ENCODE measurements at places on chromosomes 12 and 14.

GRCh38 chr14:61196792-61197191, 84.3 kb downstream of the TMEM30B start:
- DNase-seq = no peak

DNA sequence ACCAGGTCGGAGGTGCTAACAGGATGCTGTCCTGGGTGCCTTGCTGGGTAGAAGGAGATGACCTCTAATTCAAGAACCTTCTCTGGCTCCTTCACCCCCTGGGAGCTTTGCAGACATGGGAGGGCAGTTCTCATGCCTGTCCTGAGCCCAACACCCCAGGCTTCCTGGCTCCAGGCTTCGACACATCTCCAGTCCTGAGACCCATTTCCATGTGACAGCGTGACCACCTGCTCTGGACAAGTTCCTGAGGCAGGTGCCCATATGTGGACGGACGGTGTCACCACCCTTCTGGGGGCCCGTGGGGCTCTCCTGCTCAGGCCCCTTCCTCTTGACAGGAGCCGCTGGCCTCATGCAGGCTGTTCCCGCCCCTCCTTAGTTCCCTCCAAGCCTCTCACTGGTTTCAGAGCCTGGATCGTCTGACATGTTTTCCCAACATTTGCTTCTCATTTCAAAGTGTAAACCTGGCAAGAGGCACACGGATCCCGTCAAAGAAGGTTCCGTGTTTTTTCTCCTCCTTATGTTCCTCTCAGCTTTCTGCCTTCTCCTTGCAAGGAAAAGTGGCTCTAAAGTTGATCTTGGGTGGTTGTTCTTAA, 291.9 kb upstream of the RTL1 start:
- DNase-seq = no peak

DNA sequence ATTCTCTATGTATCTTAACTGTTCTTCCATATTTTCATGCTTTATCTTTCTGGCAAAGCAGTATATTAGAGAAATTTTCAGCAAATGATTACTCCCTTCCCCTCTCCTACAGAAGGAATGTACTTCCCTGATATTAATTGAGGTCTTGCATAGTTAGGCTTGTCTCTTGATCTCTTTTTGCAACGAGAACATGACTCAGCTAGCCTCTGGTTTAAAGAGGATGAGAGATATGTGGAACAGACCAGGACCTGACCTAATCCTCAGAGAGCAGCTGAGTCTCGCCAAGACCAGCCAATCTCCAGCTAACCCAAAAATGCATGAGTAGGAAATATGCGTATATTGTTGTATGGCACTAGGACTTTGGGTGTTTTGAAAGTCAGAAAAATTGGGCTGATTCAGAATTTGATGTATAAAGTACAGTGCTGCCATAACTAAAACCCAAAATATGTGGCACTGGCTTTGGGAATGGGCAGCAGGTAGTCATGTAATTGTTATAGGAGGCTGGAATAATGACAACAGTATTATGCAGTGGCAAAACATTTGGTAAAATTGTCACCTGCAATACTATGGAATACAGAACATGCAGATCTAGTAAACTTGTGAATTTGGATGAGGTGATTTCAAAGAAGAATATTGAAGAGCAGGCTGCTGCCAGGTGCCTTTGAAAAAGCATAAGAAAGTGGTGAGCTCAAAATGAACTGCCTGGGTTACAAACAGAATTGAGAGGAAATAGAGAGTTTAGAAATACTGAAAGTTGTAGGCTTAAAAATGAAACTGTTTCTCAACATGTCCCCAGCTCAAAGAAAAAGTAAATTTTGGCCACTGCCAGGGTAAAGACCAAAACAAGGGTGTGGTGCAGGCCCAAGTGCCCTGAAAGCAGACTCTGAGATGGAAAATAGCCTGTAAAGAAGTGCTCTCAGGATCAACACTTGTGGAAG, 9.3 kb upstream of the USP15 start:
- DNase-seq = no peak

- DNase-seq = no peak
Observed at GRCh38 chr12:103250487-103250886, 245.3 kb downstream of the C12orf42 start.

DNA sequence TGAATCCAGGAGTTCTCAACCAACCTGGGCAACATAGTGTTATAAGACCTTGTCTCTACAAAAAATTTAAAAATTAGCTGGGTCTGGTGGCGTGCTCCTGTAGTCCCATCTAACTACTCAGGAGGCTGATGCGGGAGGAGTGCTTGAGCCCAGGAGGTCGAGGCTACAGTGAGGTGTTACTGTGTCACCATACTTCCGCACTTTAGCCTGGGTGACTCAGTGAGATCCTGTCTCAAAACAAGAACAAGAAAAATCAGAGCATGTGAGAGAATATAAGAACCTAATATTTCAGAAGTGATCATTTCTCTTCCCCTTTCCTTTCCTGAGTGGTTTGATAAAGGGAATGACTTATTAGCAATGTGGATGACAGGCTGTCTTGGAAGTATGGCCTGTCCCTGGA, 9.5 kb downstream of the TRAF3 start:
- no peak for DNase-seq

GRCh38 chr14:67942080-67942710, 122.6 kb downstream of the RAD51B start:
- DNase-seq = no peak

All from naive B cell (primary cell).